ENCODE measurements at places on chromosomes 16 and 17.
A peak's percentile ranks its signal among the peaks of the same experiment; 100 is the strongest.

GRCh38 chr16:56824331-56824730 is 40.7 kb upstream of the SLC12A3 start:
- DNase-seq: no peak

- DNase-seq: no peak
These were observed 696.9 kb downstream of the WWOX start for GRCh38 chr16:78796221-78796866.

DNA sequence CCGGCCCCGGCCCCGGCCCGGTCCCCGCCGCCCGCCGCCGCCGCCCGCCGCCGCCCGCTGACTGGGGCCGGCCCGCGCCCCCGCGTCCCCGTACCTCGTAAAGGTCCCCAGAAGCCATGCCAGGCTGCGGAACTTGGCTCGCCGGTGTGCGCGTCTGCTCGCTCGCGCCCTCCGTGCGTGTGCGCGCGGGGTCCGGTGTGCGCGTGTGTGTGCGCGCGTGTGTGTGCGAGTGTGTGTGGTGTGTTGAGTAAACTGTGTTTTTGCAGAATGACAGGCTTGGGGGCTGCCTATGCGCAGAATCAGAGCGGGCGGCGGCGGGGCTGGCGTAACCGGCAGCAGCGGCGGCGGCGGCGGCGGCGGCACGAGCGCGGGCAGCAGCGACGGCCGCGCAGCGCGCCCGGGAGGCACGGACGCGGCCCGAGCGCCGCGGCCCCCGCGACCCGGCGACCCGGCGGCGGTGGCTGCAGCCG is 307 bp downstream of the CDYL2 start:
- no peak for DNase-seq

- DNase-seq: no peak
These were observed 1.2 kb upstream of the STARD3 start for GRCh38 chr17:39635614-39636176.

- peak; percentile 7 for DNase-seq
These were observed 11.8 kb downstream of the HID1 start for GRCh38 chr17:74960570-74961342.

GRCh38 chr17:69497161-69497560 is 82.7 kb downstream of the MAP2K6 start:
- no peak for DNase-seq

Measured in effector CD8-positive, alpha-beta T cell (primary cell).